ENCODE measurements at places on chromosomes 4 and X. TPM values are rescaled to one million over a fixed set of nuclear protein-coding genes. Genes with fewer than 3 reads are reported as not detected.

Gene SMS
- polyA plus RNA-seq, result 131 TPM

Gene FABP2
- not detected for polyA plus RNA-seq

Gene CXCL9
- not detected for polyA plus RNA-seq

Gene NHSL2
- polyA plus RNA-seq, result 3.1 TPM

Gene SGMS2
- polyA plus RNA-seq, result 13.3 TPM

GRCh38 chr4:14117575-14118238, 490.2 kb upstream of the BOD1L1 start:
- no peak for DNase-seq

DNA sequence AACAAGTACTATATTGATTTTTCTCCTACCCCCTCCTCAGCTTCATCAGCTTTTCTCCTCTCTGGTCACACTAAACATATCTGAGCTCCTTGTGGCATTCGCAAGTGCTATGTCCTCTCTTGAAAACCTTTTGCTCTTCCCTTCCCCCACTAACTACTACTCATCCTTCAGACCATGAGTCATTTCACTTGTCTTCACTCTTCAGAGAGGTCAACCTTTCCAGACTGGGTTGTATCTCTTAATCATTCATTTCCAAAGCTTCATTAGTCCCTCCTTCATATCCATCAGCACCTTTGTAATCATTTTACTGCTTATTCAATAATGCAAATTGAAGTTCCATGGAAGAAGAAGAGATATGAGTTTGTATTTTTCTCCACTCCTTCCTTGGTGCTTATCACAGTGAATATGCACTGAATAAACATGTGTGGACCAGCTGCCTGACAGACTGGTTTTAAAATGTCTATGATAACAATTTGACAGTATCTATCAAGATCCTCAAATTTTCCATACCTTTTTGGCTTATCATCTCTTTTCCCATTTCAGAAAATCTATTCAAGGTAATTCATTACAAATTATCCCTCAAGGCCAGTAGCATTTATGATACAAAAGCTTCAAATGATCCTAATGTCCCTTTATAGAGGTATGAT, 28.4 kb downstream of the DDX60L start:
- DNase-seq, result no peak

- DNase-seq, result no peak
Measured at GRCh38 chr4:90621080-90621479, 493.9 kb downstream of the CCSER1 start.

DNA sequence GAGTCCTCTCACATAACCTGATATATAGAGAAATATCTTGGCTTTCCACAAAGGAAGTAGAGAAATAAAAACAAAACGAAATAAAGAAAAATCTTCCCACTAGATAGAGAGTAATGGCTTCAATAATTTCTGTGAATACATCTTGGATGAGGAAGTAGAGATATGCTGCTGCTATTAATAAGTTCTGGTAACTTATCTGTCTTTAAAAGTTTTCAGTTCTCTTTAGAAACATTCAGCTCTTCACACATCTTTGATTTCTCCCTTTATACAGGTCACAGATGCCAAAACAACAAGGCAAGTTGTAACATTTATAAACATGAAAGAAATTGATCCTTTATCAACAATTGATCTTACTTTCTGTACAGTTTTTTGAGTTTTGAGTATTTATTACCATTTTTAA, 615.8 kb downstream of the TRAM1L1 start:
- no peak for DNase-seq

DNA sequence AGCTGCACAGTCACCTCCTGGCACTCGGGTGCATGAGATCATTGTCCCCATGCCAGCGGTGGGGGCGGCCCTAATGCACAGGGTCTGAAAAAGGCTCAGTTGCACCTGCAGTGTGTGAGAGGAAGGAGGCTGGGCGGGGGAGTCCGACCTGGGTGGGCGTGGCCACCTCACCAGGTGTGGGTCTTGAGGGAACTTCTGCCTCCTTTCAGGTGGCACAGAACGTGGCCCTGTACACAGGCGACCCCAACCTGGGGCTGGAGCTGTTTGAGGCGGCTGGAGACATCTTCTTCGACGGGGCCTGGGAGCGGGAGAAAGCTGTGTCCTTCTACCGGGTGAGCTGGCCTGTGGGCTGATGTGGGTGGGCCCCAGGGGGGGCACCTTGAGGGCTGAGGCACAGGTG, 34.3 kb upstream of the HTRA3 start:
- DNase-seq, result no peak

- no peak for DNase-seq
Measured at GRCh38 chrX:12360986-12361598, 222.8 kb downstream of the FRMPD4 start.

GRCh38 chr4:100519205-100519604, 1.4 kb upstream of the EMCN start:
- DNase-seq, result no peak

GRCh38 chr4:56240554-56241174, 146.6 kb downstream of the AASDH start:
- DNase-seq, result no peak

- DNase-seq, result no peak
Measured at GRCh38 chrX:86946569-86946968, 571.0 kb upstream of the KLHL4 start.

GRCh38 chr4:73844345-73844744, 7.9 kb downstream of the CXCL6 start:
- no peak for DNase-seq

DNA sequence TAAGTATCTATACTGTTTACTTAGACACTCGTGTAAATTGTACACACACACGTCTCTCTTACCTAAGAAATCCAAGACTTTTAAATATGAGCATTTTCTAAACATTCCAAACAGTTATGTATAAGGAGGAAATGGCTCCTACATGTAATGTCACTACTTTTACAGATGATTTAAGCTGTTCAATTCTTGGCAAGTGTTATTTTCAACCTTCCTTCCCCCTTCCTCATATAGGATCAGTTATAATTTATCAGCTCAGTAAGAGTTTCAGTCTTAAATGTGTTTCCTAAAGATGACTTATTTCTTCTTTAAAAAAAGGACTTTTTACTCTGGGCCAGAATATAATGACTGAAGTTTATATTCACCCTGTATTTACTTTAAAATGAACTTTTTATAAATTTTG, 601.1 kb downstream of the ANKRD50 start:
- no peak for DNase-seq

DNA sequence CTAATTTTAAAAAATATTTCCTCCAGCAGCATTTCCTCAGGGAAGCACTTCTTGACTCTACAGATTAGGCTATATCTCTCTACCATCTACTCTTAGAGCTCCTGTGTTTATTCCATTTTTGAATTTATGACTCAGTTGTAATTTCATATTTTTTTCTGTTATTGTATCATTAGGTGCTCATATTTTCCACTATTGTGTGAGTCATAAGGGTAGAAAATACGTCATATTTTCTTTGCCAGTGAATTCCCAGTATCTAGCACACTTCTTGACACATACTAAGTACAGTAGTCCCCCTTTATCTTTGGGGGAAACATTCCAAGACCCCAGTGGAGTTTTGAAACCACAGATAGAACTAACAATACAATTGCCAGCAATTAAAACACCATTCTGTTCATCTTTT, 431.2 kb downstream of the GASK1B start:
- no peak for DNase-seq
